Activated T-cell treated with anti-CD3 and anti-CD28 coated beads for 1 hour (primary cell): ENCODE measurements at places on chromosomes 1 and 21.

GRCh38 chr1:54027848-54028247 lies 9.9 kb upstream of the LDLRAD1 start:
- no peak for DNase-seq

DNA sequence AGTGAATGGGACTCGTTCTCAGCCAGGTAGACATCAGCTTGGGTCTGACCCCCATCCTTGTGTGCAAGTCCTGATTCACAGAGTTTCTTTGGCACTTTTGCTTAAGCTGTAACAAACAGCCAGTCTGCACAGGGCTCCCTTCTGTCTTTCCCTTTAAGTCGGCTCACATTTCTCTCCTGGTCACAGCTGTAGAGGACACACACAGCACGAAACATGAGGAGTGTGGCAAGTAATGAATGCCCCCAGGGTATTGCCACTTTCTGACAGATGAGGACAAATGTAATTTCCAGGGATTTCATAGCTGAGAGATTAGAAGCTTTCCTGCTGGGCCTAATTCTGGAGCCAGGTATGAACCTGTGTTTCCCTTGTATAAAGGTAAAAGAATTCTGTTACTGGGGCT lies 423.5 kb downstream of the KIF26B start:
- DNase-seq, result no peak

DNA sequence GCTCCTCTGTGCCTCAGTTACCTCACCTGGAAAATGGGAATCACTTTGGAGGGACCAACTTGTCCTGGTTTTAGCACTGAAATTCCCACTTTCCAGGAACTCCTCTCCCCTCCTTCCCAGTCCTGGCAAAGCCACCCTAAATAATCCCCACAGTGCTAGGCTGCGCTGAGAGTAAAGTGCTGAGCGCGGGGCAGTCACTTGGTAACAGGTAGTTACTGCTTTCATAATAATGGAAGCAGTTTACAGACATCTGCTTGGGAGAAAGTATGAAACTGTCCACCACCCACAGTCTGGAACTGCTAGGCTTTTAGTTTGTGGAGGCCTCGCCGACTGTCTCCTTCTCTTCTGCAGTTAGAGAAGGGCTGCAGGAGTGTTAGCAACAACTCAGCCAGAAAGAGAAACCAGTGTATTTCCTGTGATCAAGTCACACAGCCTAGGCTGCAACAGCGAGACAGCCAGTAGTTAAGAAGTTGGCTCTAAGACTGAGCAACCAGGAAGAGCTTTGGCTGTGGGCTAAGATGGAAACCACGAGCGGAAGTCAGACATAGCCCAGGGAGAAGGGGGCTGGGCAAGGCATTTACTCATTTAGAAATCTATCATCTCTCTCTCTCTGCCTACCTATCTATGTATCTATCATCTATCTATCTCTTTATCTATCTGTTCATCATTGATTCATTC lies 30.8 kb upstream of the ABCG1 start:
- DNase-seq, result peak; percentile 62

DNA sequence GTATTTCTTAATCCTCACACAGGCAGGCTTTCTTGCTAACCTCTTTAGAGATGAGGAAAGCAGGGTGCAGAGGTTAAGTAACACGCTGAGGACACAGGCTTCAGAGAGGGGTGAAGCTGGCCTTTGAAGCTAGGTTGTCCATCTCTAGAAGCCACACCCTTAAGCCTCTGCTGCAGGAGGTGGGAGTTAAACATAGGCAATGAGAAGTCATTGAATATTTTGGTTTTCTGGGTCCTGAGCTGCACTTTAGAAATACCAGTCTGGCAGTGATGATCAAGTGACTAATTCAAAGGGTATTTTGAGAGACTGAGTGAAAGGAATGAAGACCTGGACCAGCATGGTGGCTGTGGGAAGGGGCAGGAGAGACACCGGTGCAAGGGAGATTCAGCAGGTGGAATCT lies 9.9 kb downstream of the KCNJ15 start:
- DNase-seq, result no peak

GRCh38 chr21:42702720-42703119 lies 49.3 kb downstream of the PDE9A start:
- DNase-seq, result no peak

DNA sequence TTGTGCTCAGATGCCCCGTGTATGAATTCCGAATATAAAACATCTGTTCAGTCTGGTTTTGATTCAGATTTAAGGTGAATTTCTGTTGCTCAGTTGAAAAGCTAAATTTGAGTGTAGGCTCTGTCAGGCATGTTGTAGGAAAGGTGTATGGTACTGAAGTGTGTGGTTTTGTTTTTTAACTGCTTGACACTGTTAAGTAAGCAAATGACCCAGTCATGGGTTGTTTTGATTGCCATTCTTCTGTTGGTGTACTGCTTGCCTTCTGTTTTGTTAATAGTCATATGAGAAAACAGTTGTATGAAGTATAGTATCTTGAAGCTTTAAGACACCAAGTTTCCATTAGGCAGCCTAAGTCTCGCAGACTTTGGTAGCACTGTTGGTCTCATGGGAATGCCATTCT lies 10.0 kb downstream of the MRPS6 start:
- DNase-seq, result no peak

DNA sequence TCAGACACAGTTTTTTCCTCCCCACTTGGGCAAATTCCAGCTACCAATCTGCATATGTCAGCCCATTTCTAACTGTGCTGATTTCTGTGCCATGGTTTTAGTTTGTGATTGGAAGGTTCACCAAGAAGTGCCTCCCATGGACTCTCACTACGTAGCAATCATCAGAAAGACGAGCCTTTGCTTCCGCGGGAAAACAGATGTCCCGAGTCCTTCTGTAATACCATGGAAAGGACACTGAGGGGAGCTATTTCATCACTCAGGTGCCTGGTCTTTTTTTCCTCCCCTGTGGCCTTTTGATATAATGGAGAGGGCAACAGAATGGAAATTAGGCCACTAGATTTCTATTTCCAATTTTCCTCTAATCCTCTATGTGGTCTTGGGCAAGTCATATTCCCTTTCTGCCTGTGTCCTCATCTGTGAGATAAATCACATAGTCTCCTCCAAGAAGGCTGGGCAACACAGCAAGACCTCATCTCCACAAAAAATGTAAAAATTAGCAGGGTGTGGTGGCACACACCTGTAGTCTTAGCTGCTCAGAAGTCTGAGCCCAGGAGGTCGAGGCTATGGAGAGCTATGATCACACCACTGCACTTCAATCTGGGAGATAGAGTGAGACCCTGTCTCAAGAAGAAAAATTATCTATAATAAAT lies 24.8 kb downstream of the LEMD1 start:
- no peak for DNase-seq

- no peak for DNase-seq
Observed at GRCh38 chr1:156556354-156556753, 16.0 kb downstream of the IQGAP3 start.

DNA sequence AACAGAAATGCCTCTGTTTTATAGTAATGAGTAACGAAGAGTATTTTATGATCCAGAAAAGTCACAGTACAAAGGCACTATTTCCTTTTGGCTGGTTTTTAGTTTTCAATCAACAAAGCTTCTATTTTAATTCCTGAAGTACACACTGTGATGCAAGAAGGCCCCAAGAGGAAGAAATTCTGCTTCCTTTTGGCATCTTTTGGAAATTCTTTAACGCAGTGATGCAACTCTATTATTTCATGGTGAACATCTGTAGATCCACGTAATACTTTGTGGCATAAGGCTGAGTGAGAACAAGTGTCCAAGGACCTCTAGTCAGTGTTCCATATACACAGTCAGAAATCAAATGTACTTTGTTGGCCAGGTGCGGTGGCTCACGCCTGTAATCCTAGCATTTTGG lies 137.5 kb downstream of the TGFB2 start:
- no peak for DNase-seq

DNA sequence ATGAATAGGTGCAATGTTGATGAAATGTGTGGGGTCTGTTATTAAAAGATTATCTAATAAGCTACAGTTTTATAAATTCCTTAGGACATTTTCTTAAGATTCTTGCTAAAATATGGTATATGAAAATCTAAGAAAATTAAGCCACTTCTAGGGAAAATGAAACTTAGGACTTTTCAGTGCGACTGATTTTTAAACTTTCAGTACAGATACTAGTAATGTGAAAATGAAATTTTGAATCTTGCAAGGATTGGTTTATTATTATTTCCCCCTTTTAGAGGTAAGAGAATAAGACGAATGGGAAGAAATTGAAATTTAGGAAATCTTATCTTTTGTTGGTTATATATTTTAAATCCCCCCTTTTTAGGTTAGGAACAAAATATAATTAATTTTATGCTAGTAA lies 16.4 kb downstream of the CAPZA1 start:
- DNase-seq, result no peak

GRCh38 chr1:156693848-156694689 lies 11.3 kb downstream of the CRABP2 start:
- DNase-seq, result no peak

DNA sequence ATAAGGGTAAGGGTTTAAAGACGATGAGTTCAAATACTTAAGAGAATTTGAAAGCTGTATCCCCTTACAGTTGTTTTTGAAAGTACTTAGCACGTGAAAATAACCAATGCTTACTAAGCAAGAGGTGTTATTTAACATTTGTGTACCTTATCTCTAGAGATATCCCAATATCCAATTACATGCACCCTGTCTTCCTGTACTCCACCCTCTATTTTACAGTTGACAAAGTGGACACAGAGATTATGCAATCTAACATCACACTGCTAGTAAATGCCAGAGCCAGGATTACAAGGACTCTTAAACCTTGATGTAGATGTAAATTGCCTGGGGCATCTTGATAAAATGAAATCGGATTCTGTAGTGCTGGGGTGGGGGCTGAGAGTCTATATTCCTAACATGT lies 72.0 kb downstream of the GDAP2 start:
- DNase-seq, result no peak

DNA sequence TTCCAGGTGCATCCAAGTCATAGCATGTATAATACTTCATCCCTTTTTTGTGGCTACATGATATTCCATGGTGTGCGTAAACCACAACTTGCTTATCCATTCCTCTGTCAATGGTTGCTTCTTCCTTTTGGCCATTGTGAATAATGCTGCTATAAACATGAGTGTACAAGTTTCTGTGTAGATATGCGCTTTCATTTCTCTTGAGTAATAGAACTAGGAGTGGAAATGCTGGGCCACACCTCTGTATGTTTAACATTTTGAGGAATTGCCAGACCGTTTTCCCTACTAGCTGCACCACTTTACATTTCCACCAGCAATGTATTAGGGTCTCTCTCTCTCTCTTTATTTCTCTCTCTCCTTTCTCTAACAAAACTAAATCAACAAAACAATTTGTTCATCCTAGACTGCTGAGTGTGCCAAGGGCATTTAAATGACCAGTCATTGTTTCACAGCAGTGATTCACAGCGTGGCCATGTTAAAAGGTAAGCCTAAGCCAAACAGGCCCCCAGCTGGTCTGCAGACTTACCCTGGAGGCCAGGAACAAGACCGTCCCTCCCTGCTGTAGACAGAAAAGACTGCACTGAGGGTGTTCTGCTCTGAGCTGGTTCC lies 53.2 kb upstream of the LYST start:
- DNase-seq, result no peak

- no peak for DNase-seq
Observed at GRCh38 chr1:43388613-43389012, 987 bp downstream of the MED8 start.

DNA sequence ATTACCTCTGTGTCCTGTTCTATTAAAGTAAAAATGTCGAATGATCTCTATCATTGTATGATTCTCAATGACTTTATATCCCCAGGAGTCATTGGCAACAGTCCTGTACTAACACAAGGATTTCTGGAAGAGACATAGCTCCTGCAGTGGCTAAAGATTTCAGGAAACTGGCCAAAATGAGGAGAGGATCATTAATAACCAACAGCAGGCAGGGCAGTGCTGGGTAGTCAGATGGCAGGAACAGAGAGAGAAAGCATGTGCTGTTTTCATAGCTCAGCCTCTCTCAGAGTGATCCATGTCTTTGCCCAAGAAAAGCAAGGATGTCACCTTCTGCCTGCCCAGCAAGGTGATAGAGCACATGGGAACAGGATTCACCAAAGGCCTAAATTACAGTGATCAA lies 604.7 kb upstream of the PLXNA2 start:
- no peak for DNase-seq

- DNase-seq, result no peak
Observed at GRCh38 chr21:33932731-33933130, 17.1 kb upstream of the ATP5PO start.

- DNase-seq, result no peak
Observed at GRCh38 chr1:19625291-19625937, 18.7 kb upstream of the NBL1 start.

DNA sequence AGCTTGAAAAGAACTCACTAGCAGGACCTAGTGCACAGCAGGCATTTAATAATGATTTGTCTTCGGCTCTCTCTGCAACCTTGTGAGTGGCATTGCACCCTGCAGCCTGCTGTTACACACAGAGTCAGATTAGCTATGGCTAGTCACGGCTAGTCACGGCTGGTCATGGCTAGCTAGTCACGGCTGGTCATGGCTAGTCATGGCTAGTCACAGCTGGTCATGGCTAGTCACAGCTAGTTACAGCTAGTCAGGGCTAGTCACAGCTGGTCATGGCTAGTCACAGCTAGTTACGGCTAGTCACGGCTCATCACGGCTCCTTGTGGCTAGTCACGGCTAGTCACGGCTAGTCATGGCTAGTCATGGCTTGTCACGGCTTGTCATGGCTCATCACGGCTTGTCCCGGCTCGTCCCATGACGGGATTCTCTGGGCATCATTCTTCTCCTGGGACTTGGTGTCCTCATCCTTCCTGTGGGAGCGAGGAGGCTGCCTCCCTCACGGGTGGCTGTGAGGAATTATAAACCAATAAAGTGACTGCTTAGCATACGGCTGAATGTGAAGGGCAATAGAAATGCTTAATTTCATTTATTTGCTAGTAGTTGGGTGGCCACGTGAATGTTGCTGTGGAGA lies 12.5 kb upstream of the KIF26B start:
- no peak for DNase-seq

DNA sequence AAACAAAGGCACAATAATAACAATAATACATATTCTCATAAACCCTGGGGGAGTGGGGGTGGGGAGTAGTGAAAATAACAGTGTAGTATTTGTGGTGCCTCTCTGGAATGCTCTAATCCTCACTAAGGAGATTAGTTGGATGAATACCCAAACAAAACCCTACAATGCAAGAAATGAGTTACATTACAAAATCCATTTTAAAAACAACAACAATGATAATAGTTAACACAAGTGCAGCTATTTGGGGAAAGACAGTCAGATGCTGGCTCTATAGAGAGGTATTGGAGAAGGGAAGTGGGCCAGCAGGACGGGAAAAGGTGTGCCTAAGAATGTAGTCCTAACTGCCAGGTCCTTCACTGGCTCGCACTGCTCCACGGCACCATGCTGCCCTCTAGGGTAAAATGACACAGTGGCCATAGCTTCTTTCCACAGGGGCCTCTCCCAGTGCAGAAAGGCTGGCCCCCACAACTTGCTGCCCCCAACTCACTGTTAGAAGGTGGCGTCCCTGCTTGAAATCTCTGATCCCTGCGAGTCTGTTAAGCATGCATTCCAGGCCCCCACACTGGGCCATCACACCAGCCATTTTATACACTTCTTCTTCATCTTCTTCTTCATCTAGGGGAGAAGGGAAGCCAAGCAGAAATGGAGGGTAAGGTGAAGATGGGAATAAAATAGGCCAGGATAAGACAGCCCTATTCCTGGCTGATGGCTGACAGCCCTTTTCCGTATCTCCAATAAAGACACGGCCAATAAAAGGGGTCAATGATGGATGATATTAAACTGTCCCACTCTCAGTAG lies 113.8 kb downstream of the UBR4 start:
- no peak for DNase-seq
